ENCODE measurements at places on chromosomes 1 and 21.

DNA sequence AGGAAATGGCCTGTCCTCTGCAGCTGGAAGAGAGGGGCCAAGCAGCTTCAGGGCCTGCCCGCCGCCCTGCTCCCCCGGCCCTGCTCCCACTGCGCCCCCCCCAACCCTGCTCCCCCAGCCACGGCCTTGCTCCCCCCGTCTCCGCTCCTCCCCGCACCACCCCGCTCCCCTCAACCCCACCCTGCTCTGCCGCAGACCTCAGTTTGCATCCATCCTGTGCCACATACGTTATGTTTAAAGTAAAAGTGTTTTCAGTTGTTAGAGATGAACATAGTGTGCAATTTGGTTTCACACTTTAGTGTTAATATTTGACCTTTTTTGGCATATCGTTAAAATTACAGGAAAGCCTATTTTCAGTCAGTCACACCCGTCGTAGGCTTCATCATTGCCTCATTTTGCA is 34.1 kb upstream of the DIP2A start:
- no peak for DNase-seq

DNA sequence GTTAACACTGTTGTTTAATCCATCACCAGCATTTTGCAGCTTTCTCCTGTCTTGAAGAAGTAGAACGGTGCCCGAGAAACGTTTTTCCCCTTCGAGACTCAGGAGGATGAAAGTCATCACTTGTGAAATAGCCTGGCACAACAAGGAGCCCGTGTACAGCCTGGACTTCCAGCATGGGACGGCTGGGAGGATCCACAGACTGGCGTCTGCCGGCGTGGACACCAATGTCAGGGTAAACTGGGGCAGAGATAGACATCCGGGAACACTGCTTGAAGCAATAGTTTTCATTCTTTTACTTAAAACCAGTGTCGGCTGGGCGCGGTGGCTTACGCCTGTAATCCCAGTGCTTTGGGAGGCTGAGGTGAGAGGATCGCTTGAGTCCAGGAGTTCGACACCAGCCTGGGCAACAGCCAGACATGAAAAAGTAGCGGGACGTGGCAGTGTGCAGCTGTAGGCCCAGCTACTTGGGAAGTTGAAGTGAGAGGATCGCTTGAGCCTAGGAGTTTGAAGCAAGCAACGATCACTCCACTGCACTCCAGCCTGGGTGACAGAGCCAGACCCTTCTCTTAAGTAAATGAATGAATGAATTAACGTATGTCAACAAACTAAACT is 945 bp downstream of the CHAF1B start:
- no peak for DNase-seq

DNA sequence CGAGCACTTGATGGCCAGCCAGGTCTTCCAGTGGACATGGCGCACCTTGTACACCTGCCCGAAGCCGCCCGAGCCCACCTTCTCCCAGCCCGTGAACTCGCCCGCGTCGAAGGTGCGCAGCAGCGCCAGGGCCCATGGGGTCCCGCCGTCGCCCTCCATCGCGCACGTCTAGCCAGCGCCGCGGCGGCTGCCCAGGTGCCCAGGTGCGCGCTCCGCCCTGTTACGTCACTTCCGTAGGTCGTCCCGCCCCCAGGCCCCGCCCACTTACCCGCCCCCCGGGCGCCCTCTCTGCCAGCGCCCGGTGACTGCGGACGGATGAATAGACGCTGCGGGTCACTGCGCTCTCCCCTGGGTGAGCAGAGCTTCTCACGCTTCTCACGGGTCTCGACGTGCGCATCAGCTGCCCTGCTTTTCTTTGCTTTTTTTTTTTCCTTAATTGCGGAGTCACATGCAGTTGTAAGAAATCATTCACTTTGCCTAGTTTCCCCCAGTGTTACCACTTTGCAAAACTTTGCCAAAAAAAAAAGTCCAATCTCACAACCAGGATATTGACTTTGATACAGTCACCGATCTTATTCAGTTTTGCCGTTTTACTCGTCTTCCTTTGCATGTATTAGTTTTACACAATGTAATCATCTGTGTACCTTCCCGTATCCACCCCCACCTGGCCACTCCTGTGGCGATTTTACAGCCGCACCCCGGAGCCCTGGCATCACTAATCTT is at the start of gene RIPK4:
TSS of gene RIPK4 (minus strand) at position 170 of the 723 bp plus-strand sequence. CDS start at position 159, 11 bp downstream.
- peak; percentile 73 for DNase-seq

DNA sequence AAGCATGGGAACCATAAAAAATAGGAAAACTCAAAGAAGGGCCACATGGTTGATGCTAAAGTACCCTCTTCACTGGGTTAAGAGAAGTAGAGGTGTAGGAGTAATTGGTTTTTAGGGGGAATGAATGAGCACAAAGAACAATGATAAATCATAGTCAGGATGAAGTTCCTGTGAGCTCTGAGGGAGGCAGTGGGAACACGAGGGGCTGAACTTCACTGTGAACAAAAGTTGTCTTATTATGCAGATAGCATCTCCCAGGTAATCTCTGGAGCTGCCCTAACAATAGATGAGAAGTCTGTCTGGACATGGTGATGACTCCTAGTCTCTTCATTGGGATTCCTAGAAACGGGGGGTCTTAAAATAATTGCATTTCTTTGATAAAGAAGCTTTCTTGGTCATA is 127.9 kb downstream of the DNM3 start:
- DNase-seq = no peak

- no peak for DNase-seq
Measured at GRCh38 chr1:198623752-198624647, 14.8 kb upstream of the PTPRC start.

- no peak for DNase-seq
Measured at GRCh38 chr1:107865627-107866026, 99.4 kb downstream of the VAV3 start.

DNA sequence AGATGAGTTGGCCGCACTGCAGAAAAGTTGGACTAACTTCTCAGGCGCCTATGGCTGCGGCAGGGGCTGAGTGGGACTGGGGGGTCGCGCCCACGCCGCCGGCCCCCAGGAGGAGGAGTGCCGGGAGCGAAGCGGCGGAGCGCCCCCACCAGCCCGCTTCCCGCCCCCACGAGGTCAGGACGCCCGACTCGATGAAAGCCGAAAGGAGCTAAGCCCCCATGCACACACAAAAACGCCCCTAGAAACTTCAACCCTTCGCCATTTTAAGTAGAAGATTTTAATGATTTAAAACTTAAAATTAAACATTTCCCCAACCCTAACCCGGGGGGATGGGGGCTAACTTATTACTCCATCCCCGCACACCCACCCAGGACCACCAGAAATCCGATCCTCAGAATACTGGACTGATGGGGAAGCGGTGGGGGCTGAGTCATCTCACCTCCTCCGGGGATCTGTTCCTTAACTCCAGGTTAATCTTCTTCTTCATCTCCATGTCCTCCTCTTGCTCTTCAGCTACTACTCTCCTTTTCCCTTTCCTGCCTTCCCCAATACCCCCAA is 539 bp downstream of the ANP32E start:
- DNase-seq = no peak

DNA sequence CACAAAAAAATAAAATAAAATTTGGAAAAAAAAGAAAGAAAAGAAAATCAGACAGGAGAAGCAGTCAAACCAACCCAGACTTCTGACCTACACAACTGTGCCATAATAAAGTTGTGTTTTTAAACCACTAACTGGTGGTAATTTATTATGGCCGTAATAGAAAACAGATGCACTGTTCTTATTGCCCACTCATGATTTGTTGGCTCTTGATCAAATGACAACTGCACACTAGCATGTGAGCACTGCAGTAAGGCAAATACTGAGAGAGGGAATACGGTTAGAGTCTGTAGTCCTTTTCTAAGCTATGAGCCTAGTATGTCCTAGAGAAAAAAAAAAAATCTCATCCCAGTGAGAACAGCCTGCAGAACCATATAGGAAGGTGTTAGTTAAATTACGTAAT is 61.2 kb upstream of the TNR start:
- DNase-seq = no peak

GRCh38 chr1:56501426-56501825 is 77.9 kb downstream of the PLPP3 start:
- no peak for DNase-seq

GRCh38 chr21:16588433-16588860 is 858.7 kb downstream of the USP25 start:
- no peak for DNase-seq

- no peak for DNase-seq
Measured at GRCh38 chr1:209411491-209411929, 172.0 kb upstream of the CAMK1G start.

GRCh38 chr1:208142590-208143382 is 101.4 kb downstream of the PLXNA2 start:
- no peak for DNase-seq

- no peak for DNase-seq
Measured at GRCh38 chr1:223401873-223402789, 8.9 kb downstream of the CCDC185 start.

GRCh38 chr1:59076612-59077011 is 220.3 kb upstream of the FGGY start:
- no peak for DNase-seq

DNA sequence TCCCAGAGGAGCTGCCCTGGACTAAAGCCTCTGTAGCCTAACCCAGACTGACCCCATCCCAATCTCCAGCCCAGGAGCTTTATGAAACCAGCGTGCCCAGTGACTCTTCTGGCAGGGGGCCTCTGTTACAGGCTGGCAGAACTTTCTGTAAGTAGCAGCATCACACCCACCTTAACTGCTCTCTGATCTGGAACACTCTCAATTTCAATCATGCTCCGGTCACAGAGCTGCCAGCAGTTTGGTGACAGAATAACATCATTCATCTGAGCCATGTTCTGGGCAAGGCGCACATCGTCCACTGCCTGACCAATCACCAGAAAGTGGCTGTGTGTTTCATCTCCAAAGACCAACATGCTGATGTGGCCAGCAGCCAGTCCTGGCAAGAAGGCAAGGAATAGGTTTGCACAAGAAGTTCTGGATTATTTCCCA is 14.7 kb downstream of the ADCY10 start:
- DNase-seq = peak; percentile 32

DNA sequence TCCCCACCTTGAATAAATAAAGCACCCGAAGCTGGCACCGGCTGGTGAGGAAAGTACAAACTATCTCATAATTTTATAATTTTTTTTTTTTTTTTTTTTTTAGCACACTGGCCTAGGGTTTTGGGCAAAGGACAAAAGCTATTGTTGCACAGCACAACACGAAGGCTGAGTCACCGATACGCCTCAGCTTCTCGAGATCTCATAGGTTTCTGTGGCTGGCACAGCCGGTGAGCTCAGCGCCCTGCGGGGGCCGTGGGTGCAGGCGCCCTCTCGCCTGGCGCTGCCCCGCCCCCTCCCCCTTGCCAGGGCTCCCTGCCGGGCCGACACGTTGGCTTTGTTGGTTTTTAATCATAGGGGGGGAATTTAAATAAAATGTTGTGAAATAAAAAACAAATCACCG is 17.2 kb downstream of the CASZ1 start:
- no peak for DNase-seq

DNA sequence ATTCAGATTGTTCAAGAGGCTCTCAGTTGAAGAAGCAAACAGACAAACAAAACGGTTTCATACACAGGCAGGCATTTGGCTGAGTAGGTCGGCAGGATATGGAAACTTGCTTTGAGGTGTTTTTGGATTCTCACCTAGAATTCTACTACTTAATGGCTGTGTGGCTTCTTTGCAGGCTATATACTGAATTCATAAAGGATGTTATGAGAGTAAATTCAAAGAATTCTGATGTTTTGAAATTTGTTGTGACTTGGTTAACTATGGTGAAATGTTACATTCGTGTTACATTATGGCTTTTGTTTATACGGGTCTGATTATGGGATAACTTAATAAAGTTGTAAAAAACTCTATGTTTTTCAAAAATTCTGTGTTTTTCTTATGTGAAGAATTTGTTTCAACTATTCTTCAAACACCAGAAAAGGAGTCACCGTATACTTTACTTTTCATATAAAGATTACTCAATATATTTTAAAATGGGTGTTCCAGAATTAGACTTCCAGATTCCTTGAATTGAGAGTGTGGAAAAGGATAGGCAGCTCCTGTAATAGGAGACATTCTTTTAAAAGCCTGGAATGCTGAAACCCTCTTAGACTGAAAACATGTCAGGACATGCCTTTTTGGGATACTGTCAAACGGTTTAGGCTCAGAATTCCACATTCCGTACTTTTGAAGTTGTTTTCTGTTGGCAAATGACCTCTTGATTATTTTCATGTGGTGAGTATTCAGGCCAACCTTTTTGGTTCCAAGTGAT is 8.2 kb upstream of the IRF2BP2 start:
- DNase-seq = no peak

DNA sequence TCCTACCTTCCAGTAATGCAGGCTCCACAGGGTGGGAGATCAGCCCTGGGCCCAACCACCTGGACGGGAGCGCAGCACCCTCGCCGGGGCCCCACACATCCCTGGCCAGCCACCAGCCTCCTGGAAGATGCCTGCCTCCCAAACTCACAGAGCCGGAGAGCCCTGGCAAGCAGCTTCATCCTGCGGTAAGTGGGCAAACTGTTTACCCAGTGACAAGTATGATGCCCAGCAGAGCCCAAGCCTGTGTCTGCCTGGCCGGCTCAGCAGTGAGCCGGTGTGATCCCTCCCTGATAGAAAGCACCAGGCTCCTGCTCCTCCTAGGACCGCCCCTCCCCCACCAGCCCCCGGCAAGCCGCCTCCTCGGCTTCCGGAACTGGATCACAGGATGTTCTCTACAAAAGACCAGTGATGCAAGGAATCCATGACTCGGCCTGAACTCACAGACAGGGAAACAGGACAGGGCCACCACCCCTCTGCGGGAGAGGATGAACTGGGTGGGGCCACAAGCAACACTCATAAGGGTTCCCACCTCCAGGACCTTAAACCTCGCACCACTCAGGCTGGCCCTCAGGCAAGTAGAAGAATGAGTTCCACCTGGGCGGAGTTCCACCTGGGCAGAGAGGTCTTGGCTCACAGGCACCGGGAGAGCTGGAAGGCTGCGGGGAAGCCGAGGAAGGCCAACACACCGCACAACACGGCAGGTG is 7.9 kb downstream of the ACOT7 start:
- DNase-seq = no peak

GRCh38 chr21:45875416-45875760 is 106.2 kb upstream of the COL6A1 start:
- DNase-seq = no peak

DNA sequence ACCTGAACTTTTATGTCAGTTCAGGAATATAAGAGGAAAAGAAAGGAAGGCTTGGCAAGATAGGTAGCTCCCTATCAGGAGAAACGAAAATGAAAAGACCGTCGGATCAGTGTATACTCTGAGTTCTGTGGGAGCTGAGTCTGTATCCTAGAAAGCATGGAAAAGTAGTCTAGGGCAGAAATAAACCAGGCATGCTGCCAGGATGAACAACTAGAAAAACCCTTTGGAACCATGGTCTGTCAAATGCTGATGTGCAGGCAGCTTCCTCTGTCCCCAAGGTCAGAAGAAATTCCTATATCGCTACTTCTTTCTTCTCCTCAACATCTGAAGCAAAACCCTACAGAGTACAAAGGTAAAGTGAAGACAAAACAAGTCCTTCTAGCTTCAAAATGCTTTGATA is 268.8 kb downstream of the ST6GALNAC3 start:
- DNase-seq = no peak

GRCh38 chr1:54850069-54850730 is 36.8 kb downstream of the DHCR24 start:
- DNase-seq = no peak

All from GM19239 (cell line).